ENCODE measurements at places on chromosomes 7 and 10.

DNA sequence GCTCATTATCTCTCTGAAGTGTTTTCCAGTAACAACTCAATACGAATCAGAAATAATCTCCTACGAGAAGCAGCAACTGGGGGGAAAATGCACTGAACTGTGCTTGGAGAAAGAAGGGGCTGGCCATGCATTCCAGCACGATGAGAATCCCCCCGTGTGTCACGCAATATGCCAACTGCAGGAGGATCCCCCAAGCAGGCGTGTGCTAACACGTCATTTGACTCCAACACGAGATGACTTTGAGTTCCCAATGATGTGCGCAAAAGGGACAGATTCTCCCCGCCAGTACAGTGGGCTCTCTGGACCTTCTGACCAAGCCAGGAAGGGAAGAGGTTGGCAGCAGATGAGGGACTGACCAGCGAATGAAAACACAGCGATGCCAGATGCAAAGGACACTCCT lies 105.5 kb downstream of the KCNMA1 start:
- DNase-seq: no peak

- DNase-seq: no peak
Observed at GRCh38 chr7:98134420-98135228, 28.0 kb downstream of the LMTK2 start.

DNA sequence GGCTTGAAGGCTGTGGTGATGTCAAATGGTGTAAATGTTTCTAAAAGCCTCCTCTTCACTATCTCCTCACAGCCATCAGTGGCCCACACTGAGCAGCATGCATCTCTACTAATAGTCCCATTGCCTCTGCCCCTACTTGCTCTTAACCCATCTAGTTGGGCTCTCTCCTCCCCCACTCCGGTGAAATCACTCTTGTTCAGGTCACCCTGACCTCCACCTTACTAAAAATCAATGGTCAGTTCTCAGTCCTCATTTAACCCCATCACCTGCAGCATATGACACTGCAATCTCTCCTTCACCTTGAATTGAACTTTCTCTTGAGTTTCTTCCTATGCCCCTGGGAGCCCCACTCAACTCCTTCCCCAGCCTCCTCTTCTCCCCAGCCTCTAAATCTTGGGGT lies 355.1 kb upstream of the AOAH start:
- no peak for DNase-seq

DNA sequence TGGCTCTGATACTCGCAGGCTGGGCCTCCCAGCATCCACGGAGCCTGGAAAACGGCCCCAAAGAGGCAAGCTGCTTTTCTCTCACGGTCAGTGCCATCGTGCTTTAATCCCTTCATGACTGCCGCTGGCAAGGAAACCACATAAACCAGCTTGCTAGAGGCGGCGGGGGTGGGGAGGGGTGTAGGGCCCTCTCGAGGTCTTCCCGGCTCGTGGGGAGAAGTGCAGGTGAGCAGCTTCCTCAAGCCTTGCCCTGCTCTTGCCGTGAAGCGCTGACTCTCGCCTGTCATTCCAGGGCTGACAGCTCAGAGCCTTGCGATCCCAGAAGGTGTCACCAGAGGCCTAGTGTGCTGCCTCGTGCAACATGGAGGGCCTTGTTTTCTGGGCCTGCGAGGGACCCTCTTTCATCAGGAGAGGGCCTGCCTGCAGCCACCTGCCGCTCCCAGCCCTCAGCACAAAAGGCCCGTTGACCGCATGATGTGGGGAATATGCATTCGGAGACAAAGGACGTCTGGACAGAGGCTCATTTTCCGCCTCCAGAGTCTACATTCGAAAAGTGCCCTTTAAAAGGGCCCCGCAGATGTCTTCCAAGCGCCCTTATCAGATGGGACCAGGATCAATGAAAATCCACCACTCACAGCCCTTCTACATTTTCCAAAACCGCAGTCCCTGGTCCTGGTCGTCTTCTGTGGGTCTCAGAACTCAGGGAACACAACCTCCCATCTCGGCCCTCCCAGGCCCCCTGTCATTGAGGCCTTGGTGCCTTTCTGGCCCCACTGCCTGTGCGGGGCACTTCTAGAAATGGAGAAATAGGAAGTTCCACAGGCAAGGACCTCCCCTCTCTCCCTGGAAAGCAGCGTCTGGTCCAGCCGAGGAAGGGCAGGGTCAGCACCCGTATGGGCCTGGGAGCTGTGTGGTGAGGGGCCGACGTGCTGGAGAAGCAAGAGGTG lies 58.7 kb downstream of the ZRANB1 start:
- DNase-seq: peak; percentile 56

DNA sequence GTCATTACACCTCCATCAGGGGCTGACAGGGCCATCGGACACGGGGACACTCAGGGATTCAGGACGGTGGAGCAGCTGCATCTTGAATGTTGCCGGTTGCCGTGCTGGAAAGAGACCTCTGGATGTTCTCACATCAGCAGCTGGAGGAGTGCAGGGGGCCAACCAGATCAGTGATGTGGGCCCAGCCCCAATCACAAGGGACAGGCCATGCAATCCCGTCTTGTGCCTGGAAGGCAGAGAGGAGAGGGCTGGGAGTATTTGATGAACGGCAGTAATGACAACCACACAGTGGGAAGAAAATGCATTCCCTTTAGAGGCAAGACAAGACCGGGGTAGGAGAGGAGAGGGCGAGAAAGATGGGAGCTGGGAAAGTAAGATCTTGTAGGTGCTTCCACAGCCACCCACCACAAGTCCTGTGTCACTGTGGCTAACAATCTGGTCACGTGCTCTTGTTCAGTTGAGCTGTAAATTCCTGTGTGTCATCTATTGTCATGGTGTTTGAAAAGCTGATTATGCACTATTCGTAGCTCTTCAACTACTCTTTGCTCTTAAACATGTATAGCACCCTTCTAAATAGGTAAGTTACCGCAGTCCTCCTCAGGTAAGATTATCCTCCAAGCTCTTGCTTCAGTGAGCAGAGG lies 85.9 kb upstream of the LEP start:
- DNase-seq: no peak

- DNase-seq: no peak
Observed at GRCh38 chr7:11592699-11593098, 239.3 kb downstream of the THSD7A start.

DNA sequence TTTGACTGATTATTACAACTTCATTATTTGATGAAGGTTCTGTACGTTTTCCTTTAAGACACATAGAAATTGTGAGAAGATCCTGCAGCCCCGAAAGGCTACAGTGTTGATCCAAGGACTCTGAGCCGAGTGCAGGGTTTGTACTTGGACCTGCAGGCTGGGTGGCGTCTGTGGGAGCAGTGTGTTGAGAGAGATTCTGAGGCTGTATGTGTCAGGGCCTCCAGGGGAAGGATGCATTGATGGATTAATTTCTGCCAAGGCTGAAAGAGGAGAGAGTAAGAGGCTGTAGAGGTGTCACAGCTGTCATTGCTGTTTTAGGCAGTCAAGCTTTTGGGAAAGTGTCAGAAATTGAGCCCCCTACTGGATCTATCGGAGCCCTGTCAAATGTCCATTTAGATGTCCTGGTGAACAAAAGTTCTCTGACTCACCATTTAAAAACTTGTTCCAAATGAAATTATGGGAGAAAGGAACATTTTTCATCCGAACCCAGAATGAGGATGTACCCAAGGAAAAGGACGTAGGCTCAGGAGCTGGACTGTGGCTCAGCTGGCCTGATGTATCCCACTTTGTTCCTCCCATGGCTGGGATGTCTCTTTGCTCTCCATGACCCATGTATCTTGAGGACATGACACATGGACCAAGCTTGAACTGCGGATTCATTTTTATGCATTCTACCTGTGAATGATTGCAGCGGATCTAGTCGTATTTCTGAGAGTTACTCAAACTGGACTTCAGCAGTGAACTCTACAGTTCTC lies 102.2 kb downstream of the TCF7L2 start:
- DNase-seq: no peak

DNA sequence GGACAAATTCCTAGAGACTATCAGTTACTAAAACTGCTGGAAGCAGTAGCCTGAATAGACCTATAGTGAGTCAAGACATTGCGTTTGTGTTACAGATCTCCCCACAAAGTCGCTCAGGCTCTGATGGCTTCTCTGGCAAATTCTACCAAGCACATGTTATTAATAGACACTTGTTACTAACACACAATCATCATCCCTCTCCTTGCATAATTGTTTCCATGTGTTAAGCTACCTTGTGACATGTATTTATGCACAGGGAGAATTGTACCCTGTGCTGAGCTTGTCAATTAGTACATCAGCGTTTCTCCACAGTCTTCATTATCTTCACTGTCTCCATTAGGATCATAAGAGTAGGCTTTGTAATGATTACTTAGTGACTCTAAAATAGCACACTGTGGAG lies 31.2 kb downstream of the DYNC2I1 start:
- no peak for DNase-seq

GRCh38 chr10:61847087-61847486 lies 54.4 kb upstream of the ARID5B start:
- no peak for DNase-seq

DNA sequence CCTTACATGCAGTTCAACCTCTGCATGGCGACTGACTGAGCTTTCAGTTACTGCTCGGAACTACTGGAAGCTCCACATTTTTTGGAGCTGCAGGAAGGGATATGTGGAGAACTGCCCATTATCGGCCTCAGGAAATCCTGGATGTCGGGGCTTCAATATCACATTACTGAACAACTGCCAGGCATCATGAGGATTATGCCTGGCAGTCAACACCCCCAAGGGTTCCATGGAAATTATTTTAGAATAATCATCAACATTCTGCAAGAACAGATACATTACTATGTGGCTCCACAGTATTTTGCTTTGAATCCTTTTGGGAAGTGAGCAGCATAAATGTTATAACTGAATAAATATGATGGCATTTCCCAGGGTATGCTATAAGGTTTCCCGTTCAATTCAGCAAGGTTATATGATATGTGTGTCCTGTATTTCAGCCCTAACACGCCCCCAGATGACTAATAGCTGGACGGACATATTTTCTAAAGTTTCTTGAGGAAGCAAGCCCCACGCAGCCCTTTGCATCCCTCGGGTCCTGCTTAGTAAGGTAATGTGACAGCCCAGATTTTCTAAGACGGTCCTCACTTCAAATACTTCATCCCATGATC lies 53.0 kb upstream of the OPALIN start:
- no peak for DNase-seq

All from fibroblast of villous mesenchyme (primary cell).